ENCODE measurements at places on chromosomes 13 and 19.

DNA sequence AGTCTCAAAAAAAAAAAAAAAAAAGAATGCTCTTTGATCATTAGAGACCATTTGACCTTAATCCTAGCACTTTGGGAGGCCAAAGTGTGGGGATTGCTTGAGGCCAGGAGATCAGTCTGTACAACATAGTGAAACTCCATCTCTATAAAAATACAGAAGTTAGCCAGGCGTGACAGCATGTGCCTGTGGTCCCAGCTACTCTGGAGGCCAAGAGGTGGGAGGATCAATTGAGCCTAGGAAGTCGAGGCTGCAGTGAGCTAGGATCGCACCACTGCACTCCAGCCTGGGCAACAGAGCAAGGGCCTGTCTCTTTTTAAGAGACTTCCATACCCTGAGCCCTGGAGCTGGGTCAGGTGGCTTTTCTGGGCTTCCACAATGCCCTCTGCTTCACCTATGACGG is 11.5 kb upstream of the COLGALT1 start:
- H3K4me3 ChIP-seq, result no peak overlapping the region
- peaks cover 3% of the 10 kb centered on the region for H3K36me3 ChIP-seq
- H3K4me1 ChIP-seq, result no peaks in the 10 kb centered on the region
- H3K27ac ChIP-seq, result no peak overlapping the region
- peaks cover 9% of the 10 kb centered on the region for H3K27me3 ChIP-seq

GRCh38 chr13:113534236-113534860 is 43.8 kb upstream of the DCUN1D2 start:
- DNase-seq, result no peak
- peaks cover 3% of the 10 kb centered on the region for H3K36me3 ChIP-seq
- no peak overlapping the region for H3K27ac ChIP-seq
- H3K27me3 ChIP-seq, result peaks cover 1% of the 10 kb centered on the region

DNA sequence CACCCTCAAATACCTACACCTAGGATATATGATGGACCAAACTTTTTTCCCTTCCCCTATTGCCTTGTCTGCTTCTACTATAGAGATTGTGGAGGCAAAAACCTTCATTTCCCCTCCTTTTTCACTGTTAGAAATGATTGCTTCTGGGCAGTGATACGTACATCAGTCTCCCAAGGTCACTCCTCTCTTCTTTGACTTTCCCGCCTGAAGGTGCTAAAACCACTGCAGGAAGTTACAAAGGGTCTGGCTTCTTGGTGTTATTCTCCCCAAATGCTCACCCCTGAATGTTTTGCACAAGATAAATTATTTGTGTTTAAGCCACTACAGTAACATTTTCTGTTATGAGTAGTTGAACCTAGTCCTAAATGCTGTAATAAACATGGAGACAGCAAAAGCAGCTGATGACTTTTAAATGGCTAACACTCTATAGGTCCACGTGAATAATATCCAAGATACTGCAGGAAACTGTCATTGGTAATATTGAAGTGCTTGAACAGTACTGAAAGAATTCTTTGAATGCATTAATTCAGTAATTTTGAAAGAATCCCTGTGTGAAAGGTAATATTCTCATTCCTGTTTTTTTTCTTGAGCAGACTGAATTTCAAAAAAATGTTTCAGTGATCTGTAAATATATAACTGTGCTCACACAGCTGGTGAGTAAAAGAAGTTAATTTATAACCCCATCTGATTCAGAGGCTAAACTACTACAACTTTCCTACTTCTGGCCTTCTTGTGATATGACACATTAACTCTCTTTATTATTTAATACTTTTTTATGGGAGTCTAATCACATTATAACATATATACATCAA is 865.1 kb downstream of the EFNB2 start:
- H3K27me3 ChIP-seq, result no peaks in the 10 kb centered on the region
- no peaks in the 10 kb centered on the region for H3K4me1 ChIP-seq
- no peak for DNase-seq
- no peak overlapping the region for H3K27ac ChIP-seq
- no peaks in the 10 kb centered on the region for H3K36me3 ChIP-seq

DNA sequence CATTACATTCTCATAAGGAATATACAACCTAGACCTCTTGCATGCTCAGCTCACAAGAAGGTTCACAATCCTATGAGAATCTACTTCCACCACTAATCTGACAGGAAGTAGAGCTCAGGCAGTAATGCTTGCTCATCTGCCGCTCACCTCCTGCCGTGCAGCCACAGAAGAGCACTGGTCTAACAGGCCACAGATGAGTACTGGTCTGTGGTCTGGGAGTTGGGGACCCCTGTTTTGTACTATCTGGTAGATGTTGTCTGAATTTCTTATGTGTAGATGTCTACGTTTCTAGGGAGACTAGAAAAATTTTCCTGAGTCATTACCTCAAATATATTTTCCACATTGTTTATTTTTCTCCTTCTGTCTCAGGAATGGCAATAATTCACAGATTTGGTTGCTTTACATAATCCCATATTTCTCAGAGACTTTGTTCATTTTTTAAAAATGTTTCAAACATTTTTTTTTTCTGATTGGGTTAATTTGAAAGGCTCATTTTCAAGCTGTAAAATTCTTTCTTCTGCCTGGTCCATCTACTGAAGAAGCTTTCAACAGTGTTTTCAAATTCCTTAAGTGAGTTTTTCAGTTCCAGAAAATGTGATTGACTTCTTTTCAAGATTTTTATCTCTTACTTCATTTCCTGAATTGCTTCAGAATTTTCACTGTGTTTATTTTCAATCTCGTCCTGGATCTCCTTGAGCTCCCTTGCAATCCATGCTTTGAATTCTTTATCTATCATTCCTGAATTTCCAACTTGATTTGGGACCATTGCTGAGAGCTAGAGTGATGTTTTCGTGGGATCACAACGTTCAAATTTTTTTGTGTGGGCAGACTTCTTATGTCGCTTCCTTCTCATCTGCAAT is 1322.2 kb downstream of the PCDH9 start:
- no peaks in the 10 kb centered on the region for H3K27me3 ChIP-seq
- H3K36me3 ChIP-seq, result peaks cover 12% of the 10 kb centered on the region
- H3K4me3 ChIP-seq, result no peak overlapping the region
- H3K27ac ChIP-seq, result no peak overlapping the region

GRCh38 chr13:31824705-31825517 is 85.6 kb downstream of the RXFP2 start:
- H3K27ac ChIP-seq, result peak overlapping the region; percentile 98
- peaks cover 3% of the 10 kb centered on the region for H3K27me3 ChIP-seq
- DNase-seq, result peak; percentile 26
- H3K36me3 ChIP-seq, result no peaks in the 10 kb centered on the region
- H3K4me3 ChIP-seq, result no peak overlapping the region

- no peak overlapping the region for H3K27ac ChIP-seq
- no peak for DNase-seq
- peak overlapping the region; percentile 77 for H3K4me3 ChIP-seq
- H3K36me3 ChIP-seq, result no peaks in the 10 kb centered on the region
- peaks cover 1% of the 10 kb centered on the region for H3K4me1 ChIP-seq
Measured at GRCh38 chr19:10543059-10543419, 665 bp upstream of the ATG4D start.

Measured in glutamatergic neuron (in vitro differentiated cells).